ENCODE measurements at places on chromosomes 6 and 20. TPM values are rescaled to one million over a fixed set of nuclear protein-coding genes. Genes with fewer than 3 reads are reported as not detected.

ERVFRD-1 gene
- not detected for total RNA-seq

ARMH2 gene
- total RNA-seq: not detected

LTB gene
- total RNA-seq: not detected

GSTA1 gene
- not detected for total RNA-seq

THBD gene
- total RNA-seq: not detected

GRCh38 chr6:83884523-83884922, 25.0 kb downstream of the CYB5R4 start:
- DNase-seq: peak; percentile 52

DNA sequence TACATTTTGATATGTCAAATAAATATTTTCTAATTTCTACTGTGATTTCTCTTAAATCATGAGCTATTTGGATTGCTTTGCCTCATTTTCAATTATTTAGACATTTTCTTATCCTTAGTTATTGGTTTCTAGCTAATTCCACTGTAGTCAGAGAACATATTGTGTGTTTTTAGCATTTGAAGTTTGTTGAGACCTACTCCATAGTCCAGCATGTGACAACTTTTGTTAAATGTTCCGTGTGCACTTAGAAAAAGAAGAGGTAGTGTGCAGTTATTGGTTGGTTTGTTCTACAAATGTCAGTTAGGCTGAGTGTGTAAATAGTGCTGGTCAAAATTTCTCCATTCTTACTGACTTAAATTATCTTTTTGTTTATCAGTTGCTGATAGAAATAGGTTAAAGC, 138.8 kb downstream of the BCAS1 start:
- DNase-seq: no peak

GRCh38 chr6:121584586-121585369, 149.3 kb downstream of the GJA1 start:
- DNase-seq: no peak

- DNase-seq: no peak
These were observed 105.5 kb downstream of the PDSS2 start for GRCh38 chr6:107353773-107354382.

DNA sequence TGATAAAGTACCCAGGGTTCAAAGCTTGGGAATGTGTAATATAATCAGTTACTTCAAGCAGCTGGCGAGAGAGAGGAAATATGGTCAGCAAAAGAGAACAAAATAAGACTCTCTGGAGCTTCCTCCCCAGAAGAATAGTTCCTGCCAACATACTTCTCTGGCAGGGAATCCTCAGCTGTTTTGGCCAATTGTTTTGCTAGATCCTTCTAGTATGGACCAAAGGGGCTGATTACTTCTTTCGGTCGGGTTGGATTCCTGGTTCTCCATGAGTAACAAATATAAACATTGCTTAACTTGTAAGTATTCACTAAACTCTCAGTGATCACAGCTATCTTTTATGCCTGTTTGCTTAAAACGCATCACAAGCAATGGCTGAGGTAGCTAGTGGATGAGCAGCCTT, 31.4 kb upstream of the FBXO9 start:
- no peak for DNase-seq

DNA sequence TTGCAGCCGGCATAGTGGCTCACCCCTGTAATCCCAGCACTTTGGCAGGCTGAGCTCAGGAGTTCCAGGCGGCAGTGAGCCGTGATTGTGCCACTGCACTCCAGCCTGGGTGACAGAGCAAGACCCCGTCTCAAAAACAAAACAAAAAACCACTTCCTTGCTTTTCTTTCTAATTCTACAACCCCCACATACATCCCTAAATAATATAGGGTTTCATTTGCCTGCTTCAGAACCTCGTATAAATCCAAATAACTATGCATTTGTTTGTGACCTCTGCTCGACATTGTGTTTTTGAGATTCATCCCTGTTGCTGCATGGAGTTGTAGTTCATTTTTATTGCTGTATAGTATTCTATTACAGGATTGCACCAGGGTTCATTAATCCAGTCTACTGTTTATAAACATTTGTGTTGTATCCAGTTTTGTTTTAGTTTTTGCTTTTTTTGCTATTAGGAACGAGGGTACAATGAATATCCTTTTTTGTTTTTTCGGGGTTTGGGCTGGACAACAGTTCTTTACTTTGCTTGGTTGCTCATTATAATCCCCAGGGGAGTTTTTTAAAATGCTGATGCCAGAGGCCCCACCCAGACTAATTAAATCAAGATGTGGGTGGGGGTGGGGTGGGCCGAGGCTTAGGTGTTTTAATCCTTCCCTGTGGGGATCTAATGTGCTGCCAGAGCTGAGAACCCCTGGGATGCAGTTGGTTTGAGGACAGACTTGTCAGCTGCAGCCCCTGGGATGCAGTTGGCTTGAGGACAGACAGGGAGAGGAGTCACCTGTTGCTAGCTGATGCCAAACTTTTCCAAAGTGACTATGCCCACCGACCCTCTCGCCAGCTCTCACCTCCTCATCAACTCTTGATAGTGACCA, 2.4 kb upstream of the SNAI1 start:
- no peak for DNase-seq

DNA sequence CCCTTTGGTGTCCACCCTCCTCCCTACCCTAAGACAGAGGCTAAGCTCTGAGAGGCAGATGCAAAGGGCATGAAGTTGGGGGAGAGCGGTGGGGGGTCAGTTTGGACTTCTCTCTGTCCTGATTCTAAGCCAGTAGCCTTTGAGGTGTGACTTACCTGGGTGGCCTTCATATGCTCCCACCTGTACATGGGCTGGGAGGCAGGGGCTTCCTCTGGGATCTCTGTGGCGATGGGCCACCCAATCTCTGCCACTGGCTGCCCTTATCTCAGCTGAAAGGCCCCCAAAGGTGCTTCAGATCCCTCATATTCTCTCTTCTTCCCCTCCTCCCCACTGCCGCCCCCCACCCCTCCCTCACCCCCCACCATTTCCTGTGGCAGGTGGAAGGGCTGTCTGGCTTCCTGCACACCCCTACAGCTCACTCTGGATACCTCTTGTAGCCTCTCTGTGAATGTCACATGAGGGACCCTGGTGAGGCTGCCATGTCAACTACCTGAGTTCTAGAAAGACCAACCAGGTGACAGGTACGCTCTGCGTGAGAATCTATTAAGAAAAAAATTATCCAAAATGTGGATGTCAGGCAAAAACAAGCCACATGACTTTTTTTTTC, 34.0 kb downstream of the PNLDC1 start:
- DNase-seq: no peak

- DNase-seq: no peak
These were observed 365.9 kb upstream of the AGPAT4 start for GRCh38 chr6:161639772-161640171.

DNA sequence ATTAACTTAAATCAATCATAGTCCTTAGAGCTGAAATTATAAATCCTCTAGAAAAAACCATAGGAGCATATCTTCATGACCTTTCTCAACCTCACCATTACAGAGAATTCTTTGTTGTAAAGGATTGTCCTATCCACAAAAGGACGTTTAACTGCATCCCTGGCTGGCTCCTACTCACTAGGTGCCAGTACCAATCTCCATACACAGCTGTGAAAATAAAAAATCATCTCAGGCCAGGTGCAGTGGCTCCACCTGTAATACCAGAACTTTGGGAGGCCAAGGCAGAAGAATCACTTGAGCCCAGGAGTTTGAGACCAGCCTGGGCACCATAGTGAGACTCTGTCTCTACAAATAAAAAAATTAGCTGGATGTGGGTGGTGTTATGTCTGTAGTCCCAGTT, 89.9 kb downstream of the PDSS2 start:
- DNase-seq: no peak

DNA sequence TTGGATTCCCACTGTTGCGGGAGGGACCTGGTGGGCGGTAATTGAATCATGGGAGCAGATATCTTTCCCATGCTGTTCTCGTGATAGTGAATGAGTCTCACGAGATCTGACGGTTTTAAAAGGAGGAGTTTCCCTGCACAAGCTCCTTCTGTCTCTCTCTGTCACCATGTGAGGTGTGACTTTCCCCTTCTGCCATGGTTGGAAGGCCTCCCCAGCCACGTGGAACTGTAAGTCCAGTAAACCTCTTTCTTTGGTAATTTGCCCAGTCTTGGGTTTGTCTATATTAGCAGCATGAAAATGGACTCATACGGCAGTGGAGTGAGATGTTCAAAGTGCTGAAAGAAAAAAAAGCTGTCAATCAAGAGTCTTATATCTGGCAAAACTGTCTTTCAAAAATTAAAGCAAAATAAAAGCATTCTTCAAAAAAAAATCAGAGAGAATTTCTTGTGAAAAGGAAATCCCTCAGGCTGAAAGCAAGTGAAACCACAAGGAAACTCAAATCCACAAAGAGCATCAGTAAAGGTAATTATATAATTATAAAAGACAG, 15.5 kb upstream of the KIF25 start:
- DNase-seq: no peak

- no peak for DNase-seq
These were observed 81.7 kb downstream of the PERP start for GRCh38 chr6:138025528-138025978.

- DNase-seq: peak; percentile 63
These were observed 1.0 kb downstream of the TOMM34 start for GRCh38 chr20:44959082-44959637.

DNA sequence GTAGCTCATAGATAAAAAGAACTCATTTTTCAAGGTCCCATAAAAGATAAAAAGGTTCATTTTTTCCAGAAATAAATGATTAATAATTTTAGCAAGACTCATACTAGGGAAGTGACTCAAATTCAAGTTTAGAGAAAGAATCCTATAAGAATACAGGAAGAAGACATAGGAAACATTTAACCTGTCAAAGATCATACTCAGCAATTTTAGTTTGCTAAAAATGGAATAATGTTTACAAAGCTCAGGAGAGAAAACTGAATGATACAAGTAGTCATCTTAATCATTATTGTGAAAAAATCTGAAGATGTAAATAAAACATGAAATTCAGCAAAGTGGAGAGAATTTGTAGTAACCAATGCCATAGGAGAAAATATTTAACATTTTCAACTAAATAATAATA, 926.6 kb downstream of the TBC1D32 start:
- DNase-seq: no peak

GRCh38 chr6:7673063-7673536, 52.8 kb upstream of the BMP6 start:
- no peak for DNase-seq

DNA sequence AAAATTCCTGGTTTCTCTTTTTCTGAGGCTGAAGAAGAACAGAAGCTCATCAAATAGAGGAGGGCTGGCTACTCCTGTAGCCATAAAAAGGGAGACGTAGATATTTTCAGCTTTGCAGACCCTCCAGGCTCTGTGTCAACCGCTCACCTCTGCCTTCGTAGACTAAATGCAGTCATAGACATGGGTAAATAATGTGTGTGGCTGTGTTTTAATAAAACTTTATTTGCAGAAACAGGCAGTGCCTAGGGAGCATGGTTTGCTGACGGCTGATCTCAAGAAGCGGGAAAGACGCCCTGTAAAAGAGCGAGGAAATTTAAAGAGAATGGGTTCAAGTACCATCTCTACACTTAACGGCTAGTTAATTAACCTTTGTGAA, 171.8 kb downstream of the BCAS1 start:
- no peak for DNase-seq

- peak; percentile 90 for DNase-seq
These were observed 19.6 kb downstream of the SLC22A2 start for GRCh38 chr6:160238761-160239751.
